ENCODE measurements at places on chromosomes 7 and 10.

DNA sequence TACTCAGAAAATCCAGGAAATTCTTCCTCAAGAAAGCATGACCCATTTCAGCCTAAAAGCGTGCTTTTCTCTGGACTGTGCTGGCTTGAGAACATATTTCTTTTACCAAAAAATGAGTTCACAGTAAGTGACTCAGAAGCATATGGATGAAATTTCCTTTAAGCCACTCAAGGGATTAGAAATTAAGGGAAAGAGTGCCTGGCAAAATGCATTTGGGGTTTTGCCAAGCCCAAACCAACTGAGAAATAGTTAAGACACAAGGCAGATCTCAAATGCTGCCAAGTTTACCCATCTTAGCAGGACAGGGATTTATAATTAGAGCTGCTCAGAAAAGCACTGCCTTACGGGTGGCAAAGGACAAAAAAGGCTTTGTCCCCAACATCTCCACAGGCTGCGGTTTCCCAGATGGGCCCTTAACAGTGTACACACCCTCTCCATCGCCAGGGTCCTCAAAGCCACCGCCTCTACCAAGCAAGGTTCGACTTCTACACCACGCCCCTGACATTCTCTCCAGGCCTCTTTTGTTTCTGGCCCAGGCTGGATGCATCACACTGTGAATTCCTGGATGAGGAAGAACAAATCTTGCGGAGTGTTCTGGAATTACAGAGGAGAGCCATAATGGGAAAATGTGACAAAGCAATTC lies 30.1 kb upstream of the CDHR3 start:
- DNase-seq = no peak

DNA sequence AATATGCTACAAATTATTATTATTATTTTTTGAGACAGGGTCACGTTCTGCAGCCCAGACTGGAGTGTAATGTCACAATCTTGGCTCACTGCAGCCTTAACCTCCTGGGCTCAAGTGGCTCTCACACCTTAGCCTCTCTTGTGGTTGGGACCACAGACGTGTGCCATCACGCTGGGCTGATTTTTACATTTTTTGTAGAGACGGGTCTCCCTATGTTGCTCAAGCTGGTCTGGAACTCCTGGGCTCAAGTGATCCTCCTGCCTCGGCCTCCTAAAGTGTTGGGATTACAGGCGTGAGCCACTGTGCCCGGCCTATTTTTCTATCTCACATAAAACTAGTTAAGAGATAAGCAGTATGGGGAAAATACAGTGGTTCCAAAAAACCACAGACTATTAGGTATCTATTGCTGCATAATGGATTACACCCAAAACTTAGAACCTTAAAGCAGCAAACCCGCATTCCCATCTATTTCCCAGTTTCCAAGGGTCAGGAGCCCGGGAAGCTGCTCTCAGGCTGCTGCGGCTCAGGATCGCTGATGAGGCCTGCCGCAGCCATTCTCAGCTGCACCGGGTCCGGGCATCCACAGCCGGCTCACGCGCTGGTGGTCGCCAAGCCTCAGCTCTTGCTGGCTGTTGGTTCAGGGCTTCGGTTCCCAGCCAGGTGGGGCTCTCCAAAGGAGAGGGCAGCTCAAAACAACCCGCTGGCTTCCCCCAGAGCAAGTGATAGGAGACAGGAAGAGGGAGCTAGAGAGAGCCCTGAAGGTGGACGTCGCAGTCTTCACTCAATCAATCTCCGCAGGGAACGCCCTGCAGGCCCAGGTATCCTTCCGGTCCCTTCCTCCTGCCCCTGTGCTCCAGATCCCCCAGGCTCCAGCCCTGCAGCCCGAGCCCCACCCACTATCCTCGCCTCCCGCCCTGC lies 128.2 kb downstream of the UBE2H start:
- DNase-seq = no peak

GRCh38 chr7:26156451-26157420 lies 4.7 kb downstream of the NFE2L3 start:
- DNase-seq = no peak

GRCh38 chr7:12244694-12245093 lies 33.6 kb downstream of the TMEM106B start:
- DNase-seq = no peak

DNA sequence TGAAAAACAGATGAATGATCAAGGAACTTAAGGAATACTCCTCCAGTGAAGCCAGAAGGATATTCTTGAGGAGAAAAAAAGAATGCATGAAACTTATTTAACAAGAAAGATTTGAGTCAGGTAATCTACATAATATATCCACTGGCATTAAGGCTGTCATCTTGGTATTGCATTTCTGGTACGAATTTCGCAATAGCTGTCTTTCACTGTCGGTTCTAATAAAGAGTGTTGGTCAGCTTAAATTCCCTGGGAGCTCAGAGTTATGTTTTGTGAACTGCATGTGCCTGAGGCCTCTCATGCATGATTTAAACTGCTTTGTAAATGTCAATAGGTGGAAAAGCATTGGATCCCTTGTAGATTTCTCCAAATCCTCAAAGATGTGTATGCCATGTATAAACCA lies 565.3 kb upstream of the GALNT17 start:
- no peak for DNase-seq

DNA sequence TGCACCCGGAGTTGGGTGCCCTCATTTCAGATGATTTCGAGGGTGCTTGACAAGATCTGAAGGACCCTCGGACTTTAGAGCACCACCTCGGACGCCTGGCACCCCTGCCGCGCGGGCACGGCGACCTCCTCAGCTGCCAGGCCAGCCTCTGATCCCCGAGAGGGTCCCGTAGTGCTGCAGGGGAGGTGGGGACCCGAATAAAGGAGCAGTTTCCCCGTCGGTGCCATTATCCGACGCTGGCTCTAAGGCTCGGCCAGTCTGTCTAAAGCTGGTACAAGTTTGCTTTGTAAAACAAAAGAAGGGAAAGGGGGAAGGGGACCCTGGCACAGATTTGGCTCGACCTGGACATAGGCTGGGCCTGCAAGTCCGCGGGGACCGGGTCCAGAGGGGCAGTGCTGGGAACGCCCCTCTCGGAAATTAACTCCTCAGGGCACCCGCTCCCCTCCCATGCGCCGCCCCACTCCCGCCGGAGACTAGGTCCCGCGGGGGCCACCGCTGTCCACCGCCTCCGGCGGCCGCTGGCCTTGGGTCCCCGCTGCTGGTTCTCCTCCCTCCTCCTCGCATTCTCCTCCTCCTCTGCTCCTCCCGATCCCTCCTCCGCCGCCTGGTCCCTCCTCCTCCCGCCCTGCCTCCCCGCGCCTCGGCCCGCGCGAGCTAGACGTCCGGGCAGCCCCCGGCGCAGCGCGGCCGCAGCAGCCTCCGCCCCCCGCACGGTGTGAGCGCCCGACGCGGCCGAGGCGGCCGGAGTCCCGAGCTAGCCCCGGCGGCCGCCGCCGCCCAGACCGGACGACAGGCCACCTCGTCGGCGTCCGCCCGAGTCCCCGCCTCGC lies at the start of gene EGFR:
Gene EGFR, plus strand, starts transcription at position 657 of the 830 bp plus-strand sequence. CDS start 261 bp downstream, outside the sequence.
- DNase-seq = no peak

GRCh38 chr10:103598654-103599115 lies 105.2 kb downstream of the NEURL1 start:
- no peak for DNase-seq

GRCh38 chr10:62426086-62426485 lies 51.9 kb downstream of the ZNF365 start:
- DNase-seq = no peak

DNA sequence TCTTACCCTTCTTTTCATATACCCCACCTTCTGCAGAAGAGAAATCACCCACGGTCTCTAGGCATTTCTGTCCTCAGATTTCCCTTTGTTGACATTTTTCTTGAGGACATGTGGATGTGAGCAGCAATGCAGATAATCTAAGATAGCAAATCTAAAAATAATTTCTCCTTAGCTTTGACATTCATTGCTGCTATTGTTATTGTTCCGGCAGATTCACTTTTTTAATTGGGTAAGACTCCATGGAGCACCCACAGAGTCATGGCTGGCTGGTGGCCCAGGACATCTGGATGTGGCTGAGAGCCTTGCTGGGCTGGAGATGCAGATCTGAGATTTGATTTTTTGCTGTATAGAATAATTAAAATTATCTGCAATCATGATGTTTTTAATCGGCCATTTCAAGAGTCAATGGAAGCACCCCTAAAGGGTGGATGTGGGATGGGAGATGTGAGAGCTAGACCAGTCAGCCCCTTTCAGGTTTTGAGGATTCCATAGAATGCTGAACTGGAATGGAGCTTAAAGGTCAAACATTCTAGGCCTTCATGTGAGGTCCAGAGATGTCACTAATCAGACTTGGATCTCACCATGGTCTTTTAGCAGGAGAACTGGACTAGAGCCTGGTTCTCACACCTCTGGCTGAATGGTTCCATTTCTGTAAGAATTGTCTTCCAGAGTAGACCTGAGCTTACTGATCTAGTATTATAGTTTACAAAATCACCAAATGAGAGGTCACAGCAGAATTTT lies 37.5 kb downstream of the TAS2R41 start:
- no peak for DNase-seq

DNA sequence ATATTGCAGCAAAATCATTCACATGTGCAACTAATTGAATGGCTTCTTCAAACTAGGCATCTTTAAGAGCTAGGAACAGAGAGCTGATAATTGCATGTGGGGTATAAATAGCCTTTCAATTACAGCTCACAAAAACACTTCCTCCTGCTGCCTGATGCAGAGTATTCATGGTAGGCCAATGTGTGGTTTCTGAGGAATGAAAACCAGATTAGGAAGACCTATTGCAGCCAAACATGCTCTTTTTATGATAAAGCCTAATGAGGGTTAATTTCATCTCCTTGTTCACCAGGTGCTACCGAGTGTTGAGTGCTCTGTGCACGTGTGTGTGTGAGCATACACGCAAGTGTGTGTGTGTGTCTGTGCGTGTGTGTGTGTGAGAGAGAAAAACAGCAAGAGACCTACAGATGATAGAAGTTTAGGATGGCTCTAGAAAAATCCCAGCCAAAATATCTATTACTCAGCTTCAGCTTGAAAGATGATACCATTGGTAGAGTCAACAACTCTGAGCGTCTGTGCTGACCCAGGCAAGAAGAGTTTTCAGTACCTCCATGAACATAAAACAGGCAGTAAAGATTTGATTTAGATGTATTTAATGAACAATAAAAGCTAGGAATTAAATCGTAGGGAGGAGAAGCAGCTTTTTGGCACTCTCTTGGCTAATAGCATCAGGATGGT lies 448.5 kb upstream of the ANKRD30A start:
- DNase-seq = no peak

DNA sequence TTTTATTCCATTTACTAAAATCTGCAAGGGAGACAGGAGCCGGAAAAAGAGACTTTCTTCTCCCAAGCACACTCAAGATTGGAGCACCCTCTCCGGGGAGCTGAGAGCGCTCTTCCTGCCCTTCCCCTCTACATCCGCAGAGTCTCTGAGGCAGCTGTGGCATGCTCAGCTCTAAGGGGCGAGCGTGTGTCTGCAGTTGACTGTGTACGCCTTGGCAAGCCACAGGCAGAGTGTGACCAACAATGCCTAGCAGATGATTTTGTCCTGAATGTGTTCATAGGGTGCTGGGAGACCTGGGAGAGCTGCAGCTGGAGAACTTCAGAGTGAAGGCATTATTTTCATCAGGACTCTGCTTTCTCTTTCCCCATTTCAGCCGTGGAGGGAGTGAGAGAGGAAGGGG lies 20.7 kb downstream of the MTURN start:
- no peak for DNase-seq

DNA sequence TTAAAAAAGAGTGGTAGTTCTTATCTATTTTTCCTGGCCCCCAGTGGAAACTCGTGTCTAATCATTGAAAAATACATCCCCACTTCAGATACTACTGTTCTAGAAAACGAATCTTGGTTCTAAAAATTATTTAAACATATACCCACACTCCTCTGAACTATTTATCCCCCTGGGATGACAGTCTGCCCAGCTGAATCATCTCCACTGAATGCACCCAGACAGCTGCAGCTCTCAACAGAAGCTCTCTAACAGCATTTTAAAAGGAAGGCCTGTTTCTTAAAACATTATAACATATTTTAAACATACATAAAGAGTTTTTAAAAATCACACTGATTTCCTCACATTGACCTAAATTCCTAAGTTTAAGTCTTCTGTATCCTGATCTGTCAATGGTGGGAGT lies 544.6 kb upstream of the PHF14 start:
- no peak for DNase-seq

- no peak for DNase-seq
These were observed 2.1 kb downstream of the FAM24B start for GRCh38 chr10:122877264-122877663.

DNA sequence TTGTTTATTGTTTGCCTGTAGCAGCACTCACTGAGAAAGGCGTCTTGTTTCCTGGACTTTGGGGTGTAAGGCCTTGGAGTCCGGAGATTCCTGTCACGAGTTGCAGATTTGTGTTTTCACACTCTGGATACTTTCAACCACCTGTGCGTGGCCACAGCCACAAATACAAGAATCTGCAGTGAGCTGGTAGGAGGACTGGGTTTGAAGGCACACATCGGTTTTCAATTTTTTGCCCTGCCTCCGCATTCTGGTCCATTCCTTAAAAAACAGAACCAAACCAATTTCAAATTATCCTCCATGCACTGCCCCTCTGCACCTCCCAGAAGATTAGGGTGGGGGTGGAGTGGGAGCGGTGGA lies 619 bp downstream of the EXOC4 start:
- peak; percentile 3 for DNase-seq

GRCh38 chr10:75739414-75740143 lies 308.2 kb downstream of the LRMDA start:
- DNase-seq = no peak

DNA sequence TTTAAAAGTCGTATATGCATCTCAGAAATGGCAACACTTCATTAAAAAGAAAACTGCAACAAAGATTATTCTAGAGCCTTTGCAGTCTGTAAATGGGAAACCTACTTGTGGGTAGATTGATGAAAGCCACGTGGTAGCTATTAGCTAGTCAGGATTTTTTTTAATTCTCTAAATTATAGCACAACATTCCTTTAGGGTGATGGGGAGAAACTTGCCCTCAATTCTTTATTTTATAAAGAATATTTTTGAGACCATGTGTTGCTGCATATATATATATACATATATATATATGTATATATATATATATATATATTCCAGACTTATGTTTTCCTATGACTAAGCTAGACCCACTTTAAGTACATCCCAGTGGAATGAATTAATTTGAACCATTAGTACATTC lies 118.0 kb downstream of the PPP1R3A start:
- no peak for DNase-seq

DNA sequence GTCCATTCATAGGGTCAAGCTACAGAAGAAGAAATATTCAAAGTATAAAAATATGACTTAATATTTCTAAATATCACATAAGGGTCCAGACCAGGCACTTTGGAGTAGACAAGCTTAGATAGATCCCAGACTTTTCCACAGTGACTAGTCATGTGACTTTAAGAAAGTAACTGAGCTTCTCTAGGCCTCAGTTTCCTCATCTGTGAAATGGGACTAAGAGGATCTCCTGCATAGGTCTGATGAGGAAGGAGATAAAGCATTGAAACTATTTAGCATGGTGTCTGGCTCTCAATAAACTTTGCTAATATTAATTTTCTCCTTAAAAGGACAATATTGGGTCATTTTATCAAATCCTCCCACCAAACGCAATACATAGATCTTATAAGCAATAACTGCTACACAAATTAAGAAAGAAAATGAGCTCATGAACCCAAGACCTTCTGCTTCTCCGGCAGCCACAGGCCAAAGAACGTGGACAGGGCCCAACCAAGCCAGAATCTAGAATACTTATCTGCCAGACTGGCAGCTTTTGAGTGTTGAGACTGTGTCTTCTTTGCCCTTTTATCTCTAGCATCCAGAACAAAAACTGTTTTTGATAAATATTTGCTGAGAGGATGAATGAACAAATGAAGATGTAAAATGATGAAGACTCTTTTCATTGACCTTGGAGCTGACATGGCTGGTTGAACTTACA lies 1.6 kb upstream of the TARP start:
- no peak for DNase-seq
